Left renal cortex interstitium (tissue), 4 donors: ENCODE measurements at places on chromosomes 7 and 10. TPM values are rescaled to one million over a fixed set of nuclear protein-coding genes. Genes with fewer than 3 reads are reported as not detected.

GRCh38 chr10:119161680-119162451, 3.6 kb downstream of the SFXN4 start:
- DNase-seq = no peak

GRCh38 chr10:35643151-35644049, 1.3 kb upstream of the FZD8 start:
- DNase-seq = no peak

GRCh38 chr7:24866004-24866615, 108.8 kb upstream of the GSDME start:
- no peak for DNase-seq

GRCh38 chr7:81608748-81609382, 161.0 kb downstream of the HGF start:
- no peak for DNase-seq

- DNase-seq = no peak
Observed at GRCh38 chr7:2775785-2776184, 68.3 kb downstream of the GNA12 start.

DNA sequence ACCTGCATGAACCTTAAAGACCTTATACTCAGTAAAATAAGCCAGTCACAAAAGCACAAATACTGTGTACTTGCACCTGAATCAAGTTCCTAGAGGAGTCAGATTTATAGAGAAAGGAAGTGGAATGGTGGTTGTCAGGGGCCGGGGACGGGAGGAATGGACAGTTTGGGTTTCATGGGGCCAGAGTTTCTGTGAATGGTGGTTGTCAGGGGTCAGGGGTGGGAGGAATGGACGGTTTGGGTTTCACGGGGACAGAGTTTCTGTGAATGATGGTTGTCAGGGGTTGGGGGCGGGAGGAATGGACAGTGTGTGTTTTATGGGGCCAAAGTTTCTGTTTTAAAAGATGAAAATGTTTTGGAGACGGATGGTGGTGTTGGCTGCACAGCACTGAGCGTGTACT, 260.0 kb upstream of the MKI67 start:
- peak; percentile 36 for DNase-seq

- DNase-seq = no peak
Observed at GRCh38 chr7:15471669-15471950, 90.2 kb downstream of the AGMO start.

EBF3 gene
- 2.8 TPM for polyA plus RNA-seq

ICA1 gene
- polyA plus RNA-seq = 44.2 TPM

HOXA9 gene
- polyA plus RNA-seq = 86.6 TPM

ZNRF2 gene
- 19.7 TPM for polyA plus RNA-seq
